GM04504 (cell line): ENCODE measurements at places on chromosomes 3 and 15.
A peak's percentile ranks its signal among the peaks of the same experiment; 100 is the strongest.

DNA sequence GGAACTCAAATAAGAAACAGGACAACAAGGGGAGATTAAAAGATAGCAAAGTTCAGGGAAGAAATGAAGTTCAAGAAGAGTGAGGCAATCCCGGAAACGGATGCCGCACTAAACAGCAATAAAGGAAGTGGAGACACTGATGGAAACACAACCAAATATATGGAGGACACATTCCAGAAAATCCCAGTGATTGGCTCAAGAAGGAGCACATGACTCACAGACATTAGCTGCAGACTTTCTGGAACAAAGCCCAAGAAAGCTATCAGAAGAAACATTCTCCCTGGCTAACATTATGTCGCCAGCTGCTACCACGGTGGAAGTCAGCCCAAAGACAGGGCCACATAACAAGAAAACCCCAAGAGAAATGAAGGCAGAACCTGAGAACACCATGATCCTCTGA is 18.1 kb upstream of the VGLL4 start:
- DNase-seq, result no peak

- no peak for DNase-seq
Measured at GRCh38 chr15:52790169-52790708, at the start of gene ONECUT1. TSS of gene ONECUT1 (minus strand) at chr15:52790336. CDS start at chr15:52789884, 452 bp downstream.

GRCh38 chr15:93274257-93274656 is 185.2 kb upstream of the RGMA start:
- no peak for DNase-seq

DNA sequence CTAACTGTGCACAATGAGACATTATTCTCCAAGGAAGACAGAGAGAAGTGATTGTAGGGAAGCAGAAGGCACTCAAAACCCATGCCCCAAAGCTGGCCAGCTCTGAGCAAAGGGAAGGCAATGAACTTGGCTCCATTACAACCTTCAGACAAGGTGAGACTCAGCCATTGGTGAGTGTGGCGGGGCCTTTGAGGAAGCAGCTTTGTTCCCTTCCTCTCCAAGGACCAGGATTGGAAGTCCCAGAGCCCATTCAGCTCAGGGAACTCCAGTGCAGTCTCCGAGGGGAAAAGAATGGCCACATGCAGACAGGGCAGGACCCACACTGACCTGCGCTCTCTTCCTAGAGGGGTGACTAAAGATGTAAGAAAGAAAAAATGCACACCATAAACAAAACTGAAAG is 23.1 kb downstream of the HEG1 start:
- DNase-seq, result no peak

DNA sequence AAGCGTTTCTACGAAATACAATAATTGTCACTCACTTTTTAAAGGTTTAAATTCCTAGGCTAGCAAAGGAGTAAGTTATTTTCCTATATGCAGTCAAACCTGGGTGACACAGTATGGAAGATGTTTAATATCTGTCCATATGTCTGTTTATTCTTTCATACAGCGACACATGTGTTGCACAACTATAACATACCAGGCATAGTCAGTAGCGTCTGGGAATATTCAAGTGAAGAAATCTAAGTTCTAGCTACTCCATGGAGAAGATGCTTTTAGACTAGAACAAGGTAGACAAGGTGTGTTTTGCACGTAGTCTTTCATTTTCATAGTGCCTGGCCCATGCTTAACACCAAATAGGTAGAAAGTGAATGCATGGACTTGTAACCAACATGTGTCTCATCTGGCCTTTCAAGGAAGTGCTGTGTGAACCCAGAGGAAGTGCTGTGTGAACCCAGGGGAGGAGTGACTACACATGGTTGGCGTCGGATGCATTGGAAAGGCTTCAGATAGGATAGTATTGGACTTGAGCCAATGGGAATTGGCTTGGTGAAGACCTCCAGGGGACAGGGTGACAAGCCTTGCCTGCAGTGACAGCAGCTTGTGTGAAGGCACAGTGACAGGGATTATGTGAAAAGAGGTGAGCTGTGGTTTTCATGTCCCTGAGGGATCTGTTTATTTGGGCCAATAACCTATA is 267.0 kb downstream of the PTPRG start:
- DNase-seq, result no peak

DNA sequence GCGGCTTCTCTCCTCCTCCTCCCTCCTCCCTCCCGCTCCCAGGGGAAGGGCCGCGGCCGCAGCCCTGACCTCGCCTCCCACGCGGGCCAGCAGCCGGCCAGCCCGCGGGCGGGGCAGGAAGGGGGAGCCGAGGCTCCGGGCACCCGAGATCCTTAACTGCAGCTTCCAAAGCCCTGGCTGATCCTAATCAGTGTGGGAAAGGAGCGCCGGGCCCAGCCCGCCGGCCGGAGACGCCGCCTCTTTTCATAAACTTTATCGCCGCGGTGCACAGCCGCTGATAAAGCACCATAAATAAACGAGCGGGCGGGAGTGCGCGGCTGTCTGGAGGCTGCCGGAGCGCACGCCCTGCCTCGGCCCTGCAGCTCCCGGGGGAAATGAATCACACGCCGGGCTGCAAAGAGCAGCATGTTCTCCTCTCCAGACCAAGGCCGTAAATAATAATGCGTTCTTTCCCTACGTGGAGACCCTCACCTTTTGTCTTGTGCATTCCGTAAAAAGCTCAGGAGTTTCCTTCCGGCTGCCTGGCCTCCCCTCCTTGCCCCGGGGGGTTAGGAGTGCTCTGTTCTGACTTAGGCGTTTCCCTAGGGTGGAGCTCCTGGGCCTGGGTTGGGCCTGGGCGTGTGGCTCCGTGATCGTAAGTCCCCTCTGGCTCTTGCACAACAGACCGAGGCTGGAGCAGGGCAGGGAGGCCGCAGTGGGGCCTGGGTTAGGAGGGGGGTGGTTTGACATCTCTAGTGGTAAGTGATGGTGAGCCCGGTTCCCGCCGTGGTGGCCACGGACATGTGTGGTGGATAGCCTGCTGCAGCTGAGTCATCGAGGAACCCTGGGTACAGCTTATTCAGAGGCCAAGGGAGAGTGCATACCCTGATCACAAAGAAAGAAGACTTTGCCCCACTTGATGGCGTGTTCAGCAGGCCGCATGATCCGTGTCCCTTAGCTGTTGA is 132.6 kb upstream of the HES1 start:
- peak; percentile 88 for DNase-seq

GRCh38 chr3:118269537-118270125 is 765.0 kb downstream of the IGSF11 start:
- DNase-seq, result no peak

- DNase-seq, result no peak
Measured at GRCh38 chr3:52136513-52136912, 17.7 kb downstream of the POC1A start.

GRCh38 chr3:22935040-22935439 is 268.1 kb upstream of the UBE2E2 start:
- DNase-seq, result no peak

GRCh38 chr3:150407808-150408220 is 284 bp upstream of the TSC22D2 start:
- DNase-seq, result no peak

DNA sequence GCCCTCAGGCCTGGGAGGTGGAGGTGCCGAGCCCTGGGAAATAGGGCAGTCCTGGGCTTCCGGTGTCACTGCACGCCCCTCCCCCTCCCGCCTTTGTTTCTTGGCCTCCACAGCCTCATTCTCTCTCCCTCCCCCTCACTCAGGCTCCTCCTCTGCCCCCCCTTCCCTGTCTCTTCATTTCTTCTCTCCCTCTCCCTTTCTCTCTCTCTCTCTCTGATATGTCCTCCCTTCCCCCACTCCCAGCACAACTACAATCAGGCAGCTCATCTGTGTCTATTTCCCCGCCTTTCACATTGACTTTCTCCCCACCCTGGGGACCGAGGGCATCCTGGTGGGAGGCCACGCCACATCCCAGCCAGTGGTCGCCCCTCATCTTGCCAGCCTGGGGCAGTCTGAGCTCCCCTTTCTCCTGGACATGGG is 40.2 kb downstream of the IDH2 start:
- no peak for DNase-seq

DNA sequence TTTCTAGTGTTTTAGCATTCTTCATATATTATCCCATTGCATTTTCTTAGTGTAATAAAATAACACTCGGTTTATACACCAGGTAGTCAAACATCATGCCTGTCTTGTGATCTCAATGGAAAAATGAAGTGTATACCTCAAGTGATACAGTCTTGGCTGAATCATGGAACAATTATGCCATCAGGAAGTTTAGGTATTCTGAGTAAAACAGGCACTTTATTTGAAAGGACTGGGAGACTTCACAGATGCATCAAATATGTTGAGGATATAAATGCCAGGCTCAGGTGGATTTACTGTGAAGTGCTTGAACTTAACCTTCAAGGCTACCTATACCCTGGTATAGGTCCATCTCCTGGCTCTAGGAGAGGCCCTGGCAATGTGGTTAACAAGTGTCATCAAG is 8.5 kb downstream of the TGFBR2 start:
- DNase-seq, result no peak

- no peak for DNase-seq
Measured at GRCh38 chr15:25947323-25948314, 84.5 kb upstream of the ATP10A start.

GRCh38 chr3:119349354-119350041 is 55.3 kb downstream of the ARHGAP31 start:
- DNase-seq, result no peak

DNA sequence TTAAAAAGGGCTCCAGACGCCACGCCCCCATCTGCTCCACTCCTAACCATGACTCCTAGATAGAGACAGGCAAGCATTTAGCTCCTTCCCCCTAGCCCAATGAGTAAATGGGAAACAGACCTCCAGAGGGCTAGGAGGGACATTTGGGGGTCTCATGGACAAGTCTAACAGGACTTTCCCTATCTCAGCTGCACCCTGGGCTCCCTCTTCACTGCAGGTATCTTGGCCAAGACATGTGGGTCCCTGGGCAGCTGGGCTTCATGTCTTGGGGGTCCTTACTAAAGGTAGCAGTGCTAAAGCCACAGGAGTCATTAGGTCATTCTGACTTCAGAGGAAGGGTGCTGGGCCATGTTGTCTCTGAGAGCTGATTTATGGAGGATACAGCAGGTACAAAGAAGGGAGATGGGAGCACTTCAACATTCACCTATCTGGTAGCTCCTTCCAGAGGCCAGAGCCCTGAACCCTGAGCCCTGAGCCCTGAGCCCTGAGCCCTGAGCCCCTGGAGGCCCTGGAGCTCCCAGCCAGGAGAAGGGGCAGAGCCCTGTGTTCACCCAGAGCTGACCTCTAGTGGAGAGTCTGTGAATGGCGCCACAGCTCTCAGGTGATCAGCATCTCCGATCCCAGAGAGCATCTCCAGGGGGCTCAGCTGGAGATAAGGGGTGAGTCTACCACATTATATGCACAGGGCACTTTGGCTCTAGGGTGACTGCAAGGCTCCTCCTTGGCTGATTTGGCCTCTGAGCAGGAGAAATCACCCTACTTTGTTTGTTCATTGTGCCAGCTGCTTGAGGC is 40.1 kb upstream of the EPHB1 start:
- peak; percentile 29 for DNase-seq

- DNase-seq, result no peak
Measured at GRCh38 chr3:15929944-15930571, 132.3 kb upstream of the ANKRD28 start.

- DNase-seq, result no peak
Measured at GRCh38 chr15:84755736-84756527, 7.5 kb downstream of the ZNF592 start.

- no peak for DNase-seq
Measured at GRCh38 chr15:64892847-64893403, 18.8 kb upstream of the ANKDD1A start.

DNA sequence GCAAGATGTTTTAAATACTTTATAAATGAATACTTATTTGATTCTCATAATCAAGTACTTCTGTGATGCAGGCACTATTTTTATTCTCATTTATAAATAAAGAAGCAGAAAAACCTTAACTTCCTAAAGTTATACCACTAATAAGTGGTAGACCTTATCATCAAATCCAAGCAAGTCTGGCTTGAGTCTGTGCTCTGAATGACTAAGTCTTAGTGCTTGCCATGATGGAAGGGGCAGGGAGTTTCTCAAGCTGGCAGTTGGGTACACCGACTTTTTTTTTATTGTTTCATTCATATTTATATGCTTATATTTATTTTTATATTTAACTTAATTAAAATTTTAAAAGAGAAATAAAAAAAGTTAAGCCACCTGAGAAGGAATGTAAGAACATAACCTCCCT is 23.6 kb downstream of the SLMAP start:
- DNase-seq, result no peak

GRCh38 chr3:158106766-158107471 is 699 bp upstream of the SHOX2 start:
- no peak for DNase-seq

GRCh38 chr15:76199106-76200082 is 111.9 kb downstream of the ETFA start:
- DNase-seq, result peak; percentile 62
